ENCODE measurements at places on chromosomes 6 and 20.

GRCh38 chr6:75727206-75727605, 21.8 kb upstream of the MYO6 start:
- no peak overlapping the region for H3K27ac ChIP-seq
- H3K4me1 ChIP-seq: no peaks in the 10 kb centered on the region
- H3K4me3 ChIP-seq: no peak overlapping the region
- H3K27me3 ChIP-seq: no peaks in the 10 kb centered on the region
- DNase-seq: no peak

- no peak for DNase-seq
- H3K4me3 ChIP-seq: no peak overlapping the region
- no peaks in the 10 kb centered on the region for H3K4me1 ChIP-seq
- no peaks in the 10 kb centered on the region for H3K36me3 ChIP-seq
Observed at GRCh38 chr6:165689699-165690098, 26.7 kb upstream of the PDE10A start.

DNA sequence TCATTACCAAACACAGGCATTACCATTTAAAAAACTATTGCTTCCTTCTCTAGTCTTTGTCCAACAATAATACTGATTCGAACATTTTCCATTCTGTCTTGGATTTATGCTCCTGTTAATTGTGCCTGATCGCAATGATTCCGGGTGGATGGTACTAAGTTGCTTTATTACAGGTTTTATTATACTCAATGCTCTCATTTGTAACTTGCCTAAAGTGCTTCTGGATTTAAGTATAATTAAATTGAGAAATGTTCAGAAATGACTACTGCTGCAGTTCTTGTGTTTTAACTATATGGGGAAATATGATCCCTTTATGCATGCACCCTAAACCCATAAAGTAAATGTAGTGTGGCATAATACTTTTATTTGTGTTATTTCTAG, 7.2 kb downstream of the TFAP2A start:
- peaks cover 70% of the 10 kb centered on the region for H3K27me3 ChIP-seq
- DNase-seq: no peak
- H3K27ac ChIP-seq: no peak overlapping the region
- H3K4me3 ChIP-seq: no peak overlapping the region
- peaks cover 22% of the 10 kb centered on the region for H3K4me1 ChIP-seq

GRCh38 chr20:21623074-21623780, 82.2 kb upstream of the PAX1 start:
- H3K4me3 ChIP-seq: no peak overlapping the region
- peaks cover under 1% of the 10 kb centered on the region for H3K27me3 ChIP-seq
- peaks cover 8% of the 10 kb centered on the region for H3K4me1 ChIP-seq
- H3K27ac ChIP-seq: no peak overlapping the region

GRCh38 chr20:15220778-15221565, 883.6 kb upstream of the FLRT3 start:
- H3K27me3 ChIP-seq: no peaks in the 10 kb centered on the region
- no peaks in the 10 kb centered on the region for H3K4me1 ChIP-seq
- H3K36me3 ChIP-seq: no peaks in the 10 kb centered on the region
- DNase-seq: no peak
- no peak overlapping the region for H3K4me3 ChIP-seq
- no peak overlapping the region for H3K27ac ChIP-seq

DNA sequence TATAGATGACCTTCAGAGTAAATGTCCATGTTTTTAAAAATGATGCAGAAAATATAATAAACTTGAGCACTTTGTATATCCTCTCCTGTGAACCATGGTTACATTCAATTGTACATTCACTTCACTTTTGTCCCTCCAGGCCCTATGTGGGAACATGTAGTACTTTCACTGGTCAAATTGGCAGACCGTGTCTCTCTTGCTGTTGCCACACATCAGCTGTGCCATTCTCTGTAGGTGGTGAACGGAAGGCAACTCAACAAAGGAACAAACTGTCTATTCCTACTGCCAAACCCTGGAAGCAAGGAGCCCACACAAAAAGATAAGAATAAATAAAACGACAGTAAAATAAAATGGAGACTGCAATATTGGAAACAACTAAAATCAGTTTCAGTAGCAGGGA, 2.0 kb downstream of the ROS1 start:
- peaks cover 13% of the 10 kb centered on the region for H3K27me3 ChIP-seq
- no peak for DNase-seq
- no peaks in the 10 kb centered on the region for H3K4me1 ChIP-seq
- no peaks in the 10 kb centered on the region for H3K36me3 ChIP-seq
- no peak overlapping the region for H3K4me3 ChIP-seq

- H3K4me1 ChIP-seq: peaks cover 53% of the 10 kb centered on the region
- no peaks in the 10 kb centered on the region for H3K27me3 ChIP-seq
- peak overlapping the region; percentile 54 for H3K27ac ChIP-seq
- peaks cover 46% of the 10 kb centered on the region for H3K36me3 ChIP-seq
Observed at GRCh38 chr6:118897386-118897785, 3.4 kb downstream of the ASF1A start.

- H3K27me3 ChIP-seq: no peaks in the 10 kb centered on the region
- H3K4me3 ChIP-seq: no peak overlapping the region
- no peak for DNase-seq
- H3K27ac ChIP-seq: no peak overlapping the region
Observed at GRCh38 chr20:50278684-50279531, 88.3 kb downstream of the CEBPB start.

- no peaks in the 10 kb centered on the region for H3K4me1 ChIP-seq
- no peak for DNase-seq
- no peak overlapping the region for H3K27ac ChIP-seq
- no peaks in the 10 kb centered on the region for H3K27me3 ChIP-seq
Observed at GRCh38 chr6:161891542-161891941, 617.7 kb upstream of the AGPAT4 start.

DNA sequence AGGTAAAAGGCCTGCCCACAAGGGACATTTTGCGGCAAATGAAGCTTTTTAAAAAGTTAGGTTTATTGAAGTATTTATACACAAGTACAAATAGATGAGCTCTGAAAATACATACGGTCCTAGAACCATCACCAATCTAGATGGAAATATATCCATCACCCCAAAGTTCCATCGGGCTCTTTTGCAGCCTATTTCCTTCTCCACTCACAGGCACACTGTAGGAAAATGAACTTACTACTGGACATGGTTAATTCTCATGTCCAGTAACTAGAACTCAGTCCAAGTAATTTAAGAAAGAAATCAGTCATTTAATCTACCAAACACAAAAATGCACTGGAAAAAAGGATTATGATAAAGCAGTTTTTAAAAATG, 6.2 kb downstream of the PCNA start:
- peaks cover 47% of the 10 kb centered on the region for H3K4me1 ChIP-seq
- H3K27me3 ChIP-seq: no peaks in the 10 kb centered on the region
- peak overlapping the region; percentile 91 for H3K4me3 ChIP-seq
- no peak for DNase-seq
- peaks cover 78% of the 10 kb centered on the region for H3K36me3 ChIP-seq
- H3K27ac ChIP-seq: peak overlapping the region; percentile 94

GRCh38 chr6:103456652-103457051, 1403.1 kb downstream of the HACE1 start:
- DNase-seq: no peak
- H3K4me3 ChIP-seq: no peak overlapping the region
- H3K27me3 ChIP-seq: no peaks in the 10 kb centered on the region
- no peaks in the 10 kb centered on the region for H3K4me1 ChIP-seq
- no peaks in the 10 kb centered on the region for H3K36me3 ChIP-seq

GRCh38 chr6:128271011-128271410, 249.4 kb downstream of the PTPRK start:
- no peak overlapping the region for H3K27ac ChIP-seq
- H3K4me1 ChIP-seq: peaks cover 7% of the 10 kb centered on the region
- H3K36me3 ChIP-seq: no peaks in the 10 kb centered on the region
- DNase-seq: no peak
- H3K27me3 ChIP-seq: peaks cover 10% of the 10 kb centered on the region
